ENCODE measurements at places on chromosomes 16 and 17. TPM values are rescaled to one million over a fixed set of nuclear protein-coding genes. Genes with fewer than 3 reads are reported as not detected.

DNA sequence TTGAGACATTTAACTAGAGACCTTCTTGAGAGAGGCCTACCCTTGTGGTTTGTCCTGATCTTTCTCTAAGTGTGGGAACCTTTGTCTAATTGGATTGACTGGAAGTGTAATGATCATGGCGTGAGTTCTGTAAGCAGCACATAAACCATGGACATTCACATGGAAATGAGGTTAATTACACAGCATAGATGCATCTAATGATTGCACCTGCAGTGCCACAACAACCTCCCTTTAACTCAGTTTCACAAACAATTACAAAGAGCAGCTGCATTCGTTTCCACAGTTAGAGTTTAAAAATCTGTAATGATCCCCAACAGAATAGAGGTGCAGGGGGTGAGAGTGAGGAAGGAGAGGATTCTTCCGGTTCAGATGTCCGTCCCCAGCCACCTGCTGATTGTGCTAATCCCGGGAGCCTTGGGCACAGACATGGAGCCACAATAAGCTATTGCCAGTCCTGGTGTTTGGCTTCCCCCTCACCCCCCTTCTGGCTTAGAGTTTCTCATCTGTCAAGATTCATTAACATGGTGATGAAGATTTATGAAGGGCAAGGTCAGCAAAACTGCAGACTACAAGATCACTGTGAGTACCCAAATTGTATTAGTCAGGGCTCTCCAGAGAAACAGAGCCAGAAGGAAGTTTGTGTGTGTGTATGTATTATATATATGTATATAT, 659.2 kb upstream of the SOX9 start:
- no peak for DNase-seq

DNA sequence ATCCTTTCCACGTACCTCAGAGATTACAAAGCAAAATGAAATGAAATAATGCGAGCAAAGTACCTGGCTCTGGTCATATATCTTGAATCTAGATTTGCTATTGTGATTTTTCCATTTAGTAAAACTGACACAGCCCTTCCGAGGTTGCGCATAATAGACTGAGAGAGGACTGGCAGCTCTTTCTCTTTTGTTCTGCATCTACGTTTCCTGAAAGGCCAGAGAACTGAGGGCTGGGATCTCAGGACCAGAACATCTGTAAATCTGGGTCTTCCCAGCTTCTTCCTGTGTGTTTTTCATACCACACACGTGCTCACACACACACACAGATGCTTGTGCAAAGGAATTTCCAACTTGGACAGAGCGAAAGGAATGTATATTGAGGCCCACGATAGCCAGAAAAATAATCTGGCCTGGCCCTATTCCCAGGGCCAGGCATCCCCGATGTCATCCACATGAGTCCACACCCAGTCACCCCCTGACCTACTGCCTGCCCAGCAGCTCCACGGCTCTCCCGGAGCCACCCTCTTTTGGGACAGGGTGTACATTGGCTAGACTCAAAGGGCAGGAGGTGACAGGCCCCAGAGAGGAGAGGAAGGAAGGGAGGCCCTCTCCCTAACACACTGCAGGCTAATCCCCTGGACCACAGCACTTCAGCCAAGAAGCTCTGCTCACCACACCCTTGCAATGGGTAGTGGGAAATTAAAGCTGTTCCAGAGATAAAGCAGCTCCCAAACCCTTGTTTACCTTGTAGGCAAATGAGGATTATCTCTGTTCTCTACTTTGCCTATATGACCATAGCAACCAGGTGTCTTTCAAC, 41.8 kb downstream of the NOL11 start:
- no peak for DNase-seq

DNA sequence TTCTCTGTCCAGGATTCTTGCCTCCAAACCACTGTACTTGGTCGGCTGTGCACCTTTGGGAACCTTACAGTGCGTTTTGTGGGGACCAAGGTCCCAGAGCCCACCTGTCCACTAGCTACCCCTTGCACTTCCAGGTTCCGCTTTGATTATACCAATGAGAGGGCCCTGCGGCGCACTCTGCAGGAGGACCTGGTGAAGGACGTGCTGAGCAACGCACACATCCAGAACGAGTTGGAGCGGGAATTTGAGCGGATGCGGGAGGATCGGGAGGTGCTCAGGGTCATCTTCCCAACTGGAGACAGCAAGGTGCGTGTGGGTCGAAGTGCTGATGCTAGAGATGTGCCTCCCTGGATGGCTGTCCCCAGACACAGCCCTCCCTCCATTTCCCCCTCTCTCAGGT, 18.8 kb downstream of the POLR2A start:
- peak; percentile 78 for DNase-seq

GRCh38 chr17:10136258-10136981, 62.0 kb downstream of the GAS7 start:
- no peak for DNase-seq

DNA sequence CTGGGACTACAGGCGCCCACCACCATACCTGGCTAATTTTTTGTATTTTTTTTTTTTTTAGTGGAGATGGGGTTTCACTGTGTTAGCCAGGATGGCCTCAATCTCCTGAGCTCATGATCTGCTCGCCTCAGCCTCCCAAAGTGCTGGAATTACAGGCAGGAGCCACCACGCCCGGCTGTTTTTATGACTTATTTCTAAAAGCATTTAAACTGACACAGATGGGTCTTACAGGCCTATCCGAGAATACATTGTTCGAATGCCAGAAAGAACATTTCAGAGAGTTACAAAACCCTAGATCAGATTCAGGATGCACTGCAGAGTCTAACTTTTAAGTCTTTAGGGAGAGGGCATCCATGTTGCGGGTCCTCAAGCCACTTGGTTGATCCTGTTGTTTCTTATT, 234.7 kb upstream of the MAF start:
- DNase-seq = no peak

DNA sequence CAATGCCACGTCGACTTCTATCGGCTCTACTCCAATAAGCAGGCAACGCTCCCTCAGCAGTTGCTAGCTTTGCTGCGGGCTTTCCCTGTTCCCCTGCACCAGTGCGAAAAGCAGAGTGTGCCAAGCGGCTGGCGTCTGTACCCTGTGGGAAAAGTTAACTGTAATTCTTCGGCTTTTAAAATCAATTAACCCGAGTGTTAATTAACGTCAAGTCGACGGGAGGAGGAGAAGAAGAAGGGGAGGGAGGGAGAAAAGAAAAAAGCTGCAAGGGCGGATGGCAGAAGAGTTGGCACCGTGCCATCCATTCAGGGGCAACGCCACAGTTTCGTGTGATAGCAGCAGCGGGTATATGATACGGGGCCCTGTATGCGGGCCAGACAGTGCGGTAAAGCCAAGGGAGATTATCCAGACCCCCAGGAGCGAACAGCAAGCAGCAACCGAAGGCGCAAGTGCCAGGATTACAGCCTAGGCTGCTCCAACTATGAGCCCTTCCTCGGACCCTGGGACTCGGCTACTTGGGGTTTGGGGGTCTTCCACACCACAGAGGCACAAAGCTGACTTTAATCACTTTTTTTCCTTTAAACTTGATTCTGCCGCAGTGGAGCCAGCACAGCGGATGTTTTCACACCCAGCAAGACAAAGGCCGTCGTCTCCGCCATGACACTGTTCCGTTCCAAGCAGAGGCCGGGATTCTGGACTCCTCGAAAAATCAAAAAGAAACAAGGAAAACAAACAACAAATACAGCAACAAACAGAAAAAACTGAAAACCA, 253.8 kb upstream of the PMFBP1 start:
- no peak for DNase-seq

DNA sequence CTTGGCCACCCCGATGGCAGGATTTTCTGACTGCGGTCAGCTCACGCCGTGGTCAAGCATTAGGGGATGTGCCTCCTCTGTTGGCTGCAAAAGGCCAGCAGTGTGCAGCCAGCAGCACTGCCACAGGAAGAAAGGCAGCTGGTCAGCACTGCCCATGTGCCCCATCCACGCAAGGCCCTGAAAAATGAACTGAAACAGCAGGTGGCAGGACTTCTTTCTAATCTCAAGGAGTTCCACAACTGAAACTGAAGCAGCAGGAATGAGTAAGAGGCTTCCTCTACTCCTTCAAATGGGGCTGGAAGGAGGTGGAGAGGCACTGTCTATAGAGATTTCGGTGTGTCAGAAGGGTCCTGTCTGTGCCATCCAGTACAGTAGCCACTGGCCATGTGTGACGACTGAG, 3.2 kb downstream of the ZNF500 start:
- no peak for DNase-seq

DNA sequence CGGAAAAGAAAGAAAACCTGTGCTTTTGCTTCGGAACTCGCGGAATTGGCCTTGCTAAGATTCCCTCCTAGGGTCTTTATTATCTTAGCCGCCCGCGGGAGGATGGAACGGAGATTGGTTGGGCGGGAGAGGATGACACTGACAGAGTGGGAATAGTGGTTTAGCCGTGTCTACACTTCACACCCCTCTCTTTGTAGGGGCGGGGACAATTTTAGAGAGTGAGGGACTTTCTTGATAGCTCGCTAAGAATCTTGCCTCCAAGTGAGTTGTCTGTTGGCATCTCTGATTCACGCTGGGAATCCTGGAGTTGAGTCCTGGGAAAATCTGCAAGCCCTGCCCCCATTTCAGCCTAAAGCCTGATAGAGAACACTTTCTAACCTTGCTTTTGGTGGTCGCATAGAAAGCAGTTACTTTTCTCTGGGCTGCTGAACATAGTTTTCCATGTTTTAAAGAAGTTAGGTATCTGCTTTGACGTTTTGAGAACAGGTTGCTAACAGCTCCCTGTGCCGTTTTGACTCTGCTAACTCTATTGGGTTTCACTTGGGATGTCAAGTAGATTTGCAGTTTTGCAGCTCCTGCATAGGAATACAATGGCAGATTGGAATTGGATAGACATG, 697 bp downstream of the NOL11 start:
- DNase-seq = peak; percentile 53

- no peak for DNase-seq
Observed at GRCh38 chr16:9970796-9971195, 211.4 kb downstream of the GRIN2A start.

DNA sequence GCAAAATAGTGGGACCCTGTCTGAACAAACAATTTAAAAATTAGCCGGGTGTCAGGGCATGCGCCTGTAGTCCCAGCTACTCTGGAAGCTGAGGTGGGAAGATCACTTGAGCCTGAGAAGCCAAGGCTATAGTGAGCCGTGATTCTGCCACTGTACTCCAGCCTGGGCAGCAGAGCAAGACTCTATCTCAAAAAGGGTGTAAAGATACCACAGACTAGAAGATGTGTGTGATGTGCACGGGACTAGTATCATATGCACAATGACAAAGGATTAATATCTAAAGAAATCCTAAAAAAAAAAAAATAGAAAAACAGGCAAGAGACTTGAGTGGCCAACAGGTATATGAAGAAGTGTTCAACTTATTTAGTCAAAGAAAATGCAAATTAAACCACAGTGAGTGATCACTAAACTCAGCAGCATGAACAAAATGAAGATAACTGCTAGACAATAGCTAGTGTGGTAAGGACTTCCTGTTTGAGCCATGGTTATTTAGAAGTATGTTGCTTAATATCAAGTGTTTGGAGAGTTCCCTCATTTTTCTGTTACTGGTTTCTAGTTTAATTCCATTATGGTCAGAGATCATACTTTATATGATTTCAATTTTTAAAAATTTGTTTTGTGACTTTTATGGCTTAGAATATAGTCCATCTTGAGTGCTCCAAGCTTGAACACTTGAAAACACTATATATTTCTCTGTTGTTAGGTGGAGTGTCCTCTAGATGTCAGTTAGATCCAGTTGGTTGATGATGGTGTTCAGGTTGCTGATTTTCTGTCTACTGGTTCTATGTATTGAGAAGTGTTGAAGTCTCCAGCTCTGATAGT, 14.7 kb upstream of the SLX4 start:
- DNase-seq = no peak

DNA sequence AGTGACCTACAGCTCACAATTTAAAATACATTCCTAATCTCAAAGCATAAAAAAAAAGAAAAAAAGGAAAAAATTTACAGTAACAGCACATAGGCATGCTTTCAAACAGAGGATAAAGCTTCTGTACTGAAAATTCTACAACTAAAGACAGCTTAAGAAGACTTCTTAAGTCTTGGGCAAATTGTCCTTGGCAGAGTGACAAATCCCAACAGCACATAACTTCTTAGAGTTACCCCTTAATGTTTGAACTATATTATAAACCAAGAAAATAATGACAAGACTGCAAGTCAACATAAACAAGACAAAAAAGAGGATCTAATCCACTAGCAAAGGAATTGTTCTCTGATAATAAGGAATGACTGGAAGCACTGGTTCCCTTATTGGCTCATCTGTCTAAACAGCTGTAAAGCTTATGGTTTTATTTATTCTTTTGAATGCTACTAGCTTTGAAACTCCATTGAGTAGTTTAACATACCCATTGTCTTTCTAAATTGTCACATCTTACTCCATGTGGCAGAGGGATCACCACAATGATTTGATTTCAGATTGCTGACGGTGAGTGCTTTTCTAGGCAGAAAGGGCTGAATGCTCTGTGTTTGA, 1576.8 kb upstream of the GOT2 start:
- peak; percentile 20 for DNase-seq

DNA sequence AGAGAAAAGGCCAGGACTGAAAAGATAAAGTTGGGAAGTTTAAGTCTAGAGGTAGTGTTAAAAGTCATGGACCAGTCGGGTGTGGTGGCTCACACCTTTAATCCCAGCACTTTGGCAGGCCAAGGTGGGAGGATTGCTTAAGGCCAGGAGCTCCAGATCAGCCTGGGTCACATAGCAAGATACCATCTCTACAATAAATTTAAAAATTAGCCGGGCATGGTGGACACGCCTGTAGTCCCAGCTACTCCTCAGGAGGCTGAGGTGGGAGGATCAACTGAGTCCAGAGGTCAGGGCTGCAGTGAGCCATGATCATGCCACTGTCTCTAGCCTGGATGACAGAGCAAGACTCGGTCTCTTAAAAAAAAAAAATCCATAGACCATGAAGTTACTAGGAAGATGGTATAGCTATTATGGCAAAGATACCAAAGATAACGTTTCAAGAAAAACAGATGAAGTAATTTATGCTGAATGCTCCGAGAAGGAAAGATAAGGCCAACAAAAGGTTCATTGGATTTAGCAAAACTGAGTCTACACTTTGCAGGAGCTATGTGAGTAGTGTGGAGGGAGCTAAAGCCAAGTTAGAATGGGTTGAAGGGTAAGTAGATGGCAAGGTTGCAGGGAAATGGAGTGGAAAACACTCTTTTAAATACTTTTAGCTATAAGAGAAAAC, 11.7 kb downstream of the TRIM37 start:
- DNase-seq = no peak

Gene GPRC5B
- 85.6 TPM for polyA plus RNA-seq

Gene EEF2K
- 5.4 TPM for polyA plus RNA-seq

Gene USP31
- 4.3 TPM for polyA plus RNA-seq

Gene SRSF2
- 305 TPM for polyA plus RNA-seq
